NCI-H187 treated with DMSO at 0.1 percent for 48 hours (cell line): ENCODE measurements at places on chromosomes 5 and 9.

GRCh38 chr5:150394912-150395687 is 17.6 kb downstream of the CD74 start:
- DNase-seq = no peak

DNA sequence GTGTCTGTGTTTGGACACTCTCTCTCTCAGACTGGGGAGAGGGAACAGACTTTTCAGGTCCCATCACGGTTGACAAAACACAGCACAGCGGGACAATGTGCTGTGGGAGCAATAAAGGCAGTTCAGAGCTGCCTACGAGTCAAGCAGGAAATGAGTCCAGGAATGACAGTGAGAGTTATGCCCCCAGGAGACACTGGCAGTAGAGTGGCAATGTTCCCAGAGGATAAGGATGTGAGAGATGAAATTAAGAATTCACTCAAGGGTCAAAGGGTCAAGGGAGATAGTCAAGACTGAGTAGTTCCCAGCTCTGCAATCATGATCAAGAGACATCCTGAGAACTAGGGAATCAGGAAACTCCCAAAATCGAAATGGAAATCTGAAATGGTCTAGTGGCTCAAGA is 156.1 kb downstream of the LURAP1L start:
- DNase-seq = no peak

- DNase-seq = no peak
Observed at GRCh38 chr5:133870661-133871060, 97.8 kb downstream of the C5orf15 start.

GRCh38 chr9:89826186-89826585 is 221.4 kb downstream of the GADD45G start:
- no peak for DNase-seq

GRCh38 chr9:121217609-121218292 is 16.1 kb upstream of the RAB14 start:
- DNase-seq = no peak

DNA sequence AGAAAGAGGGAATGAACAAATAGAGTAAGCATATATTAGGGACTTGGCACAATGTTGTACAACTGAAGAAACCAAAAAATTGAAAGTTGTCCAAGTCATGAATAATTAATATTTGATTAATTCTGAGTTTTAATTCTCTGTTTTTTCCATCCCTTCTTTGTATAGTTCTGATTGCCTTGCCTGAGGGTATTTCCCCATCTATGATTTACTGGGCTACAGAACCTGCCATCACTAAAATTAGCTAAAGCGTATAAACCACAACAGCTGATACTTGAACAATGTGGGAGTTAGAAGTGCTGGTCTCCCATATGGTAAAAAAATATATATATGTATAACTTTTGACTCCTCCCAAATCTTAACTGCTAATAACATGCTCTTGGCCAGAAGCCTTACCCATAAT is 1253.5 kb upstream of the CDH6 start:
- DNase-seq = no peak

GRCh38 chr5:98403131-98403530 is 370.3 kb upstream of the RGMB start:
- DNase-seq = no peak

DNA sequence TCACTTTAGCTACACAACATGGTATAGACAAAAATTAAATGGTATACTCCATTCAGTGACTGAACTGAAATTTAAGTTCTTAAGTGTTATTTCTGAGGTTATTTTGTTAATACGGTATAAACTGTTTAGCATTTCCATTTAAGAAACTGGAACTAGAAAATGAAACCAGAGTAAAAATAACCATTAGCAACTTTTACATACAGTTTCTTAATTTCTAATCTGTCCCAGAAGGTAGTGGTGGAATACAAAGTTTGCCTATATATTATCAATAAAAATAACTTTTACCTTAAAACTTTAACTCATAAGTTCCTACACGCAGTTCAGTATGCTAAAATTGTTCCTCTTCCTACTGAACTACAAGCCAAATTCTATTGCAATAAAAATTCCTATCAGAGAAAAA is 10.3 kb downstream of the GOLPH3 start:
- no peak for DNase-seq

GRCh38 chr5:132475497-132475882 is 15.1 kb downstream of the IRF1 start:
- no peak for DNase-seq

- no peak for DNase-seq
Observed at GRCh38 chr5:37889612-37890317, 49.9 kb upstream of the GDNF start.

DNA sequence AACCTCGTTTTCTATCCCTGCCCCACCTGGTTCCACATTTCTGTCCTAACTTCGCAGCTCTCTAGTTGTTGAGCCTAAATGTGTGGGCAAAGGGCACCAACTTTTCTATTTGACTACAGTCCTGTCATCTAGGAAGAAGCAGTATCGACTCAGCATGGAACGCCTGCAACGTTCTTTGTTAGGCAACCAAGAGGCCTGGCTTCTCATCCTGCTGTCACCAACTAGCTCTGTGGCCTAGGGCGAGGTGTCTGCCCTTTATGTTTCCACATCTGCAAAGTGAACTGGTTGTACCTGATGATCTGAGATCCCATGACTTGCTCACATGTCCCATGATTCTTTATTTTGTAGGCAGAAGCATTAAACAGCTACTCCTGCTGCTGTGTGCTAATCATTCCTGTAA is 248.9 kb downstream of the ADAMTSL1 start:
- no peak for DNase-seq

DNA sequence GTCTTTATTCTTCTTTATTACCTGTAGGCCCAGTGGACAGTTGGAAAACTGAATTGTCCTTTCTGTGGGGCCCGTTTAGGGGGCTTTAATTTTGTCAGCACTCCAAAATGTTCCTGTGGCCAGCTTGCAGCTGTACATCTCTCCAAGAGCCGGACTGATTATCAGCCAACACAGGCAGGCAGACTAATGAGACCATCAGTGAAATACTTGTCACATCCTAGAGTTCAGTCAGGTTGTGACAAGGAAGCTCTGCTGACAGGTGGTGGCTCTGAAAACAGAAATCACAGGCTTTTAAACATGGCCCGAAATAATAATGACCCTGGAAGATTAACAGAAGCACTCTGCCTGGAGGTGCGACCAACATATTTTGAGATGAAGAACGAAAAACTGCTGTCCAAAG is 47.9 kb downstream of the RNF180 start:
- no peak for DNase-seq

DNA sequence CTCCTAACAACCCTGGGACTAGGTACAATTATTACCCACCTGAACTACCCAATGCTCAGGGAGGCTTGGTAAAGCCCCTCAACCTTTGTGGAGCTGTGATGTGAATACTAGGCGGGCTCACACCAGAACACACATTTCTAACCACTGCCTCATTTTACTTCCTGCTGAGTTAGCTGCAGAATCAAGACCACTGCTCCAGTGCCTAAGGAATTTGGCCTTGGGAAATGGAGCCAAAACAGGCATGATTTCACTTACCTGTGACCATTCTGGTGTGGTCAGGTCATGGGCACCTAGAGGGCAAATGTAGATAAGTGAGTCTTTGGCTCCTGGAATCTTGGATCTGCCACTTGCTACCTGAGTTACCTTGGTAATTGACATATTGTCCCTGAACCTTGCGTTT is 5.2 kb downstream of the WWC1 start:
- no peak for DNase-seq

GRCh38 chr9:81470864-81471263 is 218.5 kb downstream of the TLE1 start:
- no peak for DNase-seq
